Endothelial cell (in vitro differentiated cells): ENCODE measurements at places on chromosomes 4 and X. TPM values are rescaled to one million over a fixed set of nuclear protein-coding genes. Genes with fewer than 3 reads are reported as not detected.

GRCh38 chr4:99084595-99084994, 4.0 kb downstream of the ADH5 start:
- no peak for DNase-seq

GRCh38 chr4:101103381-101104142, 243.8 kb downstream of the PPP3CA start:
- peak; percentile 12 for DNase-seq

GRCh38 chrX:52983321-52984000, 25.1 kb upstream of the FAM156A start:
- DNase-seq: no peak

DNA sequence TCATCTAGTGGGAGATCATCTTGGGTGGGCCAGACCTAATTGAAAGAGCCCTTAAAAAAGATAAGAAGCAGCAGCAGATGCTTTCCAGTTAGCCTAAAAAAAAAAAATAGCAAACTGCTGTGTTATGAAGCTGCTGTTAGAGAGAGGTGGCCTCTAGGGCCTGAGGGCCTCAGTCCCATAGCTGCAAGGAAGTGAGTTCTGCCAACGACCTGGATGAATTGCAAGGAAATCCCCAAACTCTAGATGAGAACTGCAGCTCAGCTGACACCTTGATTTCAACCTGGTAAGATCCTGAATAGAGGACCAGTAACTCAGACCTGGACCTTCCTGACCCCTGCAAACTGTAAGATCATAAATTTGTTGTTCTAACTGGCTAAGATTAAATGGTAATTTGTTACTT, 275.2 kb downstream of the TENM3 start:
- no peak for DNase-seq

DNA sequence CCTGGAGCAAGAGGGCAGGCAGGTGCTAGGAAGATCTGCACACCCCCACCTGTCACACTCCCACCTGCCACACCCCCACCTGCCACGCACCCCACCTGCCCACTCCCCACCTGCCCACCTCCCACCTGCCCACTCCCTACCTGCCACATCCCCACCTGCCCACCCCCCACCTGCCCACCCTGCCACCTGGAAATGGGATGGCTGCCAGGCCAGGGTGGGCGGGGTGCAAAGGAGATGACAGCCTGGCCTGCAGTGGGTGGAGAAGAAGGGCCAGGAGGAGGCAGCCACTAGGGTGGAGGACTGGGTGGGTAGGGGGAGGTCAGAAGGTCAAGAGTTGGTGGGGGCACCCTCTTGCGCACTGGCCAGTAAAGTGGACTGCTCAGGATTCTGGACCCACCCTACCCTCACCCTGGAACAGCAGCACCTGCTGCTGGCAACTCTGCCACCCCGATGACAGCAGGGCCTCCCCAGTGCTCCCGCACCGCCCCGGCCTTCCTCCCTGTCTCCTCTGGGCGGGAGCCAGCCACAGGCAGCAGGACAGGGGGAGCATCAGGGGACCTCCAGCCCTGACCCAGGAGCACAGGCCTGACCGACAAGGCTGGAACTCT, 66.8 kb upstream of the NKX1-1 start:
- no peak for DNase-seq

Gene SAGE1
- 0.15 TPM for total RNA-seq

DNA sequence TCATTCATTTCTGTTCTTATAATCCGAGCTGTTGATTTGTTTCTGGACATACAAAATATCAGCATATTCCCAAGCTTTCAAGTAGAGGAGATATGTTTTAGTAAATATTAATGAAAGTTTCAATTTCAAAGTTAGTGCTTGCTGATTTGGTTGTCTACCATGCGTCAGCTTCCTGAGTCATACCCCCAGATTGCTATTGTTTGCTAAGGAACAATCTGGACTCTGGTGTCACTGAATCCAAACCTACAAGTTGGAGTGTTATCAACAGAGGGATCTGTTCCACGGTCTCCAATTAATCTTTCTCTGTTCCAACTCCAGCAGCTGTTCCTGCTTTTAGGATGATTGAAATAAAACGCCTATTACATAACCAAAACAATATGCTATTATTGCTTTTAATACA, 96.1 kb upstream of the FAM9A start:
- DNase-seq: no peak

GRCh38 chr4:117491516-117491915, 406.1 kb upstream of the TRAM1L1 start:
- DNase-seq: no peak

Gene CACNA1F
- total RNA-seq: 0.59 TPM

GRCh38 chr4:129839687-129840086, 743.7 kb downstream of the C4orf33 start:
- no peak for DNase-seq

Gene REELD1
- total RNA-seq: 0.26 TPM

DNA sequence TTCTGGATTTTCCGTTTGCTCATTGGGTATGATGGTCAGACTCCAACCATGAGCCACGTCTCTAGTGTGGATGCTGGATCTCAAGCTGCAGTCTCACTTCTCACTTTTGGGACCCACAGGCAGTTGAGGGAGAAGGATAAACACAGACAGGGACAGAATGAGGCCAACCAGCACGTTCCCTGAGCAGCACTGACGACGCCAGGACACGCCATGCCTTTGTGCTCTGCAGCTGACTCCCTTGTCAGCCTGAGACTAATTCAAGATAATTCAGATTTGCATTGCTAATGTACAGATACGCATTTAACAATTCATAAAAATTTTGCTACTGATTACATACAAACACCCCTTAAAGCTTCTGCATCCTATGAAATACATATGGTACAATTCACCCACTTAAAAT, 106.5 kb downstream of the FAM193A start:
- no peak for DNase-seq

DNA sequence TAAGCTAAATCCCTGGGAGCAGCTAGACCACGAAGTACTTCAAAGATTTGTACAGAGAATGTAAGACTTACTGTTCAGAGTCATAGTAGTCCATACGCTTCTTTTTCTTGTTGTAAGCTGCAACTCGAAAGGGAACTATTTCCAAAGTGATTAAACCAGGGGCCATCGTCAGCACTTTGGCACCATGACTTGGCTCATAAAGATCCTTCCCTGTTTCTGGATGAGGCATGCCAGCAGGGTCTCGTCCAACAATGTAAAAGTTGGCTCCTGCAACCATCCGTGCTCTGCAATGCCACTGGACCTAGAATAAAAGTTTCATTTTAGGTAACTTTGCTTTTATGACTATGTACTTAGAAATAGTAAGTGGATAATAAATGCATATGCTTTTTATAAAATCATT, 88.5 kb downstream of the PAPSS1 start:
- no peak for DNase-seq

DNA sequence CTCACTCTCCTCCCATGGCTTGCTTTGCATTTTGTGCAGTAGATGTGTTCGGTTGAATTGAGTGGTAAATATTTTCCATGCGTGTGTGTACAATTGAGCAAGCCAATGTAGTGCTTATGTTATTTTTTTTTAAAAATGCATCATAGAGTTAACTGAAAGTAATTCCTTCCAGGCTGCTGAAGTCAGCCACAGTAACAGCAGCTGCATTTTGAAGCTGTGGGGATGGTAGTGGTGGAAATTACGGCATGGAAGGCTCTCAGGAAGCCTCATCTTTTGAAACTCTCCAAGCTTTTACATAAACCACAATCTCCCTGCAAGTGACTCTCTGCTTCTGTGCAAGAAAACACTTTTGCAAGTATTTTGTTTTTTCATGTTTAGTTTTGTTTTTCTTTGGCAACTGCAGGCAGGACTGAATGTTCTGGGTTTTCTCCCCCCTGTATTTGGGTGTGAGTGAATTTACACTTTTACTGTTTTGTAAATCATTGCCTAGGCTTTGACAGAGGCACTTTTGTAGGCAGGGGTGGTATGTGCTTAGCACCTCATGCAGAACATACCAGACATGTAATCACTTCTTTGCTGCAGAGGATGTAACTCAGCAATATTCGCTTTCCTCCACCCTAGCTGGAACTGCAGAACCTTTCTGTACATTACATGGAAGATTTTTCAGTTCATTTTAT, 56.2 kb downstream of the LRRC66 start:
- no peak for DNase-seq

GRCh38 chrX:68681443-68681941, 34.0 kb downstream of the STARD8 start:
- no peak for DNase-seq

GRCh38 chr4:55337944-55338343, 8.1 kb upstream of the SRD5A3 start:
- no peak for DNase-seq

DNA sequence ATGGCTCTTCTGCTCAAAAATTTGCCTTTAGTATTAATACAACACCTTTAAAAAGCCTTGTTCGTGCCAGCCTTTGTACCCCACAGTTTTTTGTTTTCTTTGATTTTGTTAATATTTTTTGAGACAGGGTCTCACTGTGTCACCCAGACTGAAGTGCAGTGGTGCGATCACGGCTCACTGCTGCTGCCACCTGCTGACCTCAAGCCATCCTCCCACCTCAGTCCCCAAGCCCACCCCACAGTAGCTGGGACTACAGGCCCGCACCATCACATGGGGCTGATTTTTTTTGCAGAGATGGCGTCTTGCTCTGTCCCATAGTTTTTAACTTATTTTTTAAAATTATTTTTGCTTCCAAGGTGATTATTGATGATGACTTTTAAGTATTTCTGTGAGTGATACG, 134.0 kb downstream of the HTR2C start:
- DNase-seq: no peak

Gene FATE1
- total RNA-seq: not detected

- DNase-seq: no peak
These were observed 1187.6 kb downstream of the RPA4 start for GRCh38 chrX:98071331-98071730.

Gene TNIP3
- total RNA-seq: 4.0 TPM

DNA sequence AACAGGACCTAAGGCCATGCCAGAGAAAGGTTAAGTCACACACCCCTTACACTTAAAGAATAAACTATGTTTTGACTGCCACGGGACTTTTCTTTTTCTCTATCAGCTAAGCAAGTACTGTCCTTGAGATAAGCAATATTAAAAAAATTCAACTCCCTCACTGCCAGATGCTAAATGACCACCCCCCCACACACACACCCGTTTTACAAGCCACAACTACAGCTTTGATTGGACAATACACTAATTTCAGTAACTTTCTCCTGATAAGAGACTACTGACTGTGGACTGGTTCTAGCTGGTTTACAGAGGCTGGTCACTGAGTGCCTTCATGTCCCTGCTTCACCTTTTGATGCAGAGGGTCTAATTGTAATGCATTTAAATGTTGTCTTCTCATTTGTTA, 63.9 kb upstream of the HOPX start:
- no peak for DNase-seq

DNA sequence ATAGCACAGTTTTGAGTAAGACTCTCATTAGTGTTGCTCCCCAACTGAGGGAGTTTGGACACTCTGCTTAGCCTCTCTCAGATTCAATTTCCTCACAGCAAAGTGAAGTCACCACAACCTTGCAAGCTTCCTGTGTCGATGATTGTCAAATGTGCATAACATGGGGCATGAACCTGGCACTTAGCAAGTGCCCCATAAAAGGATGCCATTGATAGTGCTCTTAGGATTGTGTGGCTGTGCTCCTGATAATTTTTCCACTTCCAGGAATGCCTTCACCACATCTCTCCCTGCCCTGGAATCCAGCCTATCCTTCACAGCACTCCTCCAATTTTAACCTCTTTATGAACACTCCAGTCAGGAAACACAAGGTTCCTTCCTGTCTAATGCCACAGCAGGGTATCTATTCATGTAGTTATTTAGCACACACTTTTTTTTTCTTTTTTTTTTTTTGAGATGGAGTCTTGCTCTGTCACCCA, 309.4 kb downstream of the PPP3CA start:
- no peak for DNase-seq

Gene WAS
- total RNA-seq: 2.7 TPM

Gene HERC5
- 9.1 TPM for total RNA-seq

Gene CFI
- 2.6 TPM for total RNA-seq

GRCh38 chrX:15600049-15600448, 711 bp downstream of the ACE2 start:
- no peak for DNase-seq

GRCh38 chr4:157996061-157997028, 176.5 kb downstream of the GASK1B start:
- no peak for DNase-seq

Gene TCEAL5
- total RNA-seq: 3.0 TPM

GRCh38 chrX:35562395-35562794, 235.7 kb upstream of the MAGEB16 start:
- DNase-seq: no peak

GRCh38 chr4:8503801-8504200, 63.2 kb downstream of the TRMT44 start:
- no peak for DNase-seq

- no peak for DNase-seq
These were observed 139.2 kb downstream of the PALLD start for GRCh38 chr4:168636040-168636439.

- no peak for DNase-seq
These were observed 14.3 kb downstream of the JCHAIN start for GRCh38 chr4:70651864-70652506.

Gene DNAAF6
- 1.2 TPM for total RNA-seq

Gene FAM241A
- total RNA-seq: 15.6 TPM

DNA sequence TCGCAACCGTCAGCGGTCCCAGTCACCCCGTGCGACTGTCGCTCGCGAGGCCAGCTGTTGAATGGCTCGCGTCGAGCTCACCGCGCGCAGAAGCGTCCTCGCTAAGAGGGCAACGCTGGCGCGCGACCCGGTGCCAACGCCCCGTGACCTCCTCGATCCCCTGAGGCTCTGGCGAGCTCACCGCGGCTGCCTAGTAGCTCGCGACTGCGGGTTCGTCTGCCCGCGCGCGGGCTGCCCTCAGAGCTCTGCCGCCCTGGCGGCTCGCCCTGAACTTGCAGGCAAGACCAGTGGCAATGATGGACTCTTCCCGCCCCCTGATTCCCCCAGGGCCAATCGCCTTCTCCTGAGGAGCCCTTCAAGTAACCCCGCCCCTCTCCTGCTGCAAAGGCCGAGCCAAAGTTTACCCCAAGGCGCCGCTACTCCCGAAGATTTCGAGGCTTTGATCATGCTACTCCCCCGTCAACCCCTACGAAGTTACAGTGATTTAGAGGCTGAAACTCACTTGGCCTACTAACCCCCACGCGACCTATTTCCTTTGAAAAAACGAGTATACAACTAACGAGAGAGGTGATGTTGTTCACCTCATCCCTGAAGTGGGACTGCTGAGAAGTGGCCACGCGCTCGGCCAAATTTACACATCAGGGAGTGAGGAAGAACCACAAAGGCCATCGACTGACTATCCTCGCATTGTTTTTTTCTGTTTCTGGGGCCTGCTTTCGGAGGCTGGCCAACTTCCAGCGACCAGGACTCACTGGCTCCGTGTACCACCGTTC, 37.5 kb downstream of the PGRMC1 start:
- DNase-seq: peak; percentile 66
